ENCODE measurements at places on chromosomes 3 and 15. TPM values are rescaled to one million over a fixed set of nuclear protein-coding genes. Genes with fewer than 3 reads are reported as not detected.

DNA sequence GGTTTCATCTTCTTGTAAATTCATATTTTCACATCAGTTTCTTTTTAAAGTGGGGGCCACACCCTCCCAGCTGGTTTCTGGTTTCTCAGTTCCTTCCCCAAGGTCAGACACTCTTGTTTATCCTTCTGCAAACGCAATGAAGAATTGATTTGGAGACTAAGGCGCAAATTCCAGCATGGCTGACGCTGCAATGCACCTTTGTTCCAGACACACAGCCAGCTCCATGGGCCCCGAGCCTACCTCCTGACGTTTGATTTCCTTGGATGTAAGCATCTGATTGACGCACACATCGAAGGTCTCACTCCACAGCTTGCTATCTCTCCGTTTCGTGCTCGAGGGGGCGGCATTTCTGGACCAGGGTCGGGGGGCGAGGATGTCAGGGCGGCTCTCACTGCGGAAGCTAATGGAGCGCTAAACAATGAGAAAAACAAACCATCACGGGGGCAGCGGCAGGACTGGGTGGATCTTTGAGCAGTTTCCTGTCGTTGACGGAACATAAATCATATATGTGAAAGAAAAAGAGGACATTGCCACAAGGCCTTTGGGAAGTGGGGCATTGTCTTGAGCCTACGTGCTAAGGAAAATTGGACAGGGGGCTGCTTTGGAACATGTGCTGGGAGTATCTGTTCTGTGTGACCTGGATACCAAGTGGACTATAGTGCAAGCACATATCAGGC is 46.9 kb downstream of the ARHGEF3 start:
- no peak for DNase-seq

Gene ATP10A
- total RNA-seq, result 12.7 TPM

DNA sequence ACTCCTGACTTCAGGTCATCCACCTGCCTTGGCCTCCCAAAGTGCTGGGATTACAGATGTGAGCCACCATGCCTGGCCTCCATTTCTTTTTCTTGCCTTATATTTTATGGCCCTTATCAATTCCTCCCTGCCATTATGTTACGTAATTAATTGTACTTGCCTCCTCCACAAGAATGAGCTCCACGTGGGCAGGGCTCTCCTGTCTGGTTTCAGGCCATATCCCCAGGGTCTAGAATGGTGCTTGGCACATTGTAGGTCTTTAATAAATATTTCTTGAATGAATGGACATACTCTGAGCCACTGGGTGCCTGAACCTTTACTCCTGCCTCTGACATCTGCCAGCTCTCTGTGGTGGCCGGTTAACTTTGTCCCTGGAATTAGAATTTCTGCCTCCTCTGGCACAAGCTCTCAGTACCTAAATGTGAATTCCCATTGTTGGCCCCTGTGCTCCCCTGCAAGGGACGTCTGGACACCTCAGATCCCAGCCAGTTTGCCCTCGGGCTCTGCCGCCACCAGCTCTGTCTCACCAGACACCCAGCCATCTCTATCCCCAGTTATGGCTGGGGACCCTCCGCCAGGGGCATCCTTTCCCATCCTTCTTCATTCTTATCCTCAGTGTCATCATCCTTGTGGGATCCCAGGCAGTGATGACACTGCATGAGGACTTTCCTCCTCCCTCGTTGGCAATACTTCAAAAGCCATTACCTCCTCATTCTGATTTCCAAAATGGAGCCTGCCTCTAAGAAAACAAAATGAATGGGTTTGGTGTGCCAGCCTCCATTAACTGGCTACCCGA is 165.6 kb upstream of the SMAD3 start:
- peak; percentile 31 for DNase-seq

- no peak for DNase-seq
Measured at GRCh38 chr3:71176366-71176765, 407.2 kb downstream of the FOXP1 start.

DNA sequence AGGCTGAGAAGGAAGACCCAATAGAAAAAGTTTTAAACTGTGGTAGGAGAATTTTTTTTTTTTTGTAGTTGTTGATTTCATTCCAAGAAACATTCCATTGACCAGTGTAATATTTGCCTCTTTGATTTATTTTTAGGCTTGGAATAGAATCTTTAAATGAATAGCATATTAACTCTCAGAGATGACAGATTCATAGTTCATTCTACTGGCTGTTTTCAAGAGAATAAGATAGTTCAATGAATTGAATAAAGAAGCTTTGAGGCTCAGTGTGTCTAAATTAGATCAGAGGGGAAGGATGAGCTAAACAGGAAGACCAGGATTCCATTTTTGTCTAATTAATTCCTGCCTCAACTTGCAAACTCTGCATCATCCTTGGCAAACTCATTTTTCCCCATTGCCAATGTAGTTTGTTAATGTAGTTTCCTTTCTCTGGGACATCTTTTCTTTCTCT is 98.4 kb downstream of the NAALADL2 start:
- DNase-seq, result peak; percentile 49

- DNase-seq, result peak; percentile 33
Measured at GRCh38 chr3:168544097-168544957, 448.6 kb upstream of the GOLIM4 start.

Measured in fibroblast of lung (primary cell).